Endodermal cell (in vitro differentiated cells): ENCODE measurements at places on chromosomes 16 and 17. TPM values are rescaled to one million over a fixed set of nuclear protein-coding genes. Genes with fewer than 3 reads are reported as not detected.

DNA sequence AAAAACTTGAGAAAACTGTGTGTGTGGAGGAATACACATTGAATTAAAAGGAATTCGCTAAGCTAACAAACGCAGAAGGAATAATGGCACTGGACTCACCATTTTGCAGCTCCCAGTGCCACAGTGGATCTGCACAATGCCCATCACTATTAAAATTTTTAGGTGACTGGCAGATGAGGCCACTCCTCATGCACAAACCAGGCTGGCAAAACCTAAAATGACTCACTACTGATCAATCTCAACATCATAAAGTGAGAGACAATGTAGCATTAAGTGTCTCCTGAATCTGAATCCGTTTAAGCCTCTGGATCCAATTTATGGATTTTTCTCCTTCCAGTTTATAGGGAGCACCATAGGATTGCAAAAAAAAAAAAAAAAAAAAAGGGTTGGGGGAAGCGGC, 20.6 kb downstream of the MYH10 start:
- no peak for DNase-seq

DNA sequence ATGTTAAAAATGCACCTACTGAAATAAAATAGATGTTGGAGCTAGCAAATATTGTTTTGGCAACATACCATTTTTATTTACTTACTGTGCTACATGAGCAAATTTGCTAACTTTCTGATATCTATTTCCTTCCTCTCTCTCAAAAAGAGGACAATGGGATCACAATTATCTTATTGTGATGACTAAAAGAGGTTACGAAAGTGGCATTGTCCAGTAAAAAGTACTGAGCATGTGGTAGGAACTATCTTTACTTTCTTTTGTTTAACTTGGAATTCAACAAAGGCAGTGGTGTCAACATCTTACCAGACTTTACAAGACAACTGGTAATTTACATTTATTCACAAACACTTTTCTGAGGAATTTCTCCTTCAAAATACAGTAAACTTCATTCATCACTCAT, 1542.6 kb upstream of the CDH8 start:
- no peak for DNase-seq

DNA sequence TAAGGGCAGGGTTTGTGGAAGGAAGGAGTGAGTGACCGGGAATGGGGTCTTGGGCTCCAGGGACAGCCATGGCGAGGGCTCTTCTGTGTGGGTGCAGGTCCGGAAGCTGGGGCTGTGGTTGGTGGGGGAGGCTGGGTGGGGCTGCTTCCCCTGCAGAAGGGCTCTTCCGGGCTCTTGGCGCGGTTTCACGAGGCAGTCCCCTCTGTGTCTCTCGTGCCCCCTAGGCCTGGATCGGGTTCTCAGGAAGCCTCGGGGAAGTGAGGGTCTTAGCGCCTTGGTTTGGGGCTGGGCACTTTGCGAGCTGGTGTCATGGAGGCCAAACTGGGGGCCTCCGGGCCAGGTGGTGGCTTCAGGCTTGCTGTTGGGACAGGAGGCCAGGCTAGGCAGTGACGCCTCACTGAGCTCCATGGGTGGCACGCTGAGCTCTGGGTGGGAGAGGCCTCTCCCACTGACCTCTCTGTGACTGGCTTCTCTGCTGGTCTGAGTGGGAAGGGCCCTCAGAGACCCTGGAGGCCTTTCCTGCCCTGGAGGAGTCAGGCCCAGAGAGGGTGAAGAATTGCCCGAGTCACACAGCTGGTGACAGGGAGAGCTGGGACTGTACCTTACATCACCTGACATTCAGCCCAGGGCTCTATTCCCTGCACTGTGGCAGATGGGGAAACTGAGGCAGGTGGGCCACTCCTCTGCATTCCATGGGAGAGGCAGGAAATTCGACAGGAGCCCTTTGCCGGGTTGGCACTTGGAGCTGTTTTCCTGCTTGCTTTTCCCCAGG, 8.2 kb downstream of the ADCY7 start:
- DNase-seq, result no peak

DNA sequence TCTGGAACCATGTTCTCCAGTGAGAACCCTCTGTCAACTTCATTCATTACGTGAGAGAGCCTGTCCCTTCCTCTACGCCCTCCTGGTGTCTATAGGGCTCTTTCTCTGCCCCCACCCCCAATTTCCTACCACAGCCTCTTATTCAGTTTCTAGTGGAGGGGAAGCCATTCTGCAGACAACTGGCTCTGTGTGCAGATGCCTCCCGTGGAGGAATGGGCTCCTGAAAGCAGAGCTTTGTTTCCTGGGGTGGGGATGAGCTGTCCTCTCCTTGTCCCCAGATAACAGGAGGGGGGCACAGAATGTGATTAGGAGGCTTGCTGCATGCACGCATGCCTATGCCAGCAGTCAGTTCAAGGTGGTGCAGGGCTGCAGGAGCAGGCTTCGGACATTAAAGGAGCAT, 31.6 kb downstream of the MMP15 start:
- DNase-seq, result peak; percentile 37

CDK3 gene
- 7.3 to 9.6 TPM (median 7.4 TPM) in 3 replicates for total RNA-seq

MAP2K4 gene
- 39.0 to 55.9 TPM (median 54.6 TPM) in 3 replicates for total RNA-seq
